Fibroblast of lung (primary cell): ENCODE measurements at places on chromosomes 12 and 14.

DNA sequence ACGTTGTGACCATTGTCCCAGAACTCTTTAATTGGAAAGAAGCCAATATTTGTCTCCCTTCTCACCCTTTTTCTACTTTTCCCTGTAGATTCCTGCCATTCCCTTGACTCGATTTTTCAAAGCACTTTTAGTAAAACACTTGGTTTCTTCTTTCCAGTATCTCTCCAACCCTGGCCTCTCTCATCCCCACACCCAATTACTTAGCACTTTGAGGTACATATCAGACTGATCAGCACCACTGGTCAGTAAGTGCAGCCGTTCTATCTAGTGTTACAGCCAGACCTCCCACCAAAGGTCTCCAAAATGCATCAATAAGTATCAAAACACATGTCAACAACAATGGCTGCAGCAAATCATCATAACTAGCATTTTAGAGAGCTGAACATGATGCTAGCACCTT is 141.9 kb downstream of the BTG1 start:
- no peak for DNase-seq

- DNase-seq = peak; percentile 36
These were observed 409.2 kb downstream of the IPO8 start for GRCh38 chr12:30286345-30286926.

DNA sequence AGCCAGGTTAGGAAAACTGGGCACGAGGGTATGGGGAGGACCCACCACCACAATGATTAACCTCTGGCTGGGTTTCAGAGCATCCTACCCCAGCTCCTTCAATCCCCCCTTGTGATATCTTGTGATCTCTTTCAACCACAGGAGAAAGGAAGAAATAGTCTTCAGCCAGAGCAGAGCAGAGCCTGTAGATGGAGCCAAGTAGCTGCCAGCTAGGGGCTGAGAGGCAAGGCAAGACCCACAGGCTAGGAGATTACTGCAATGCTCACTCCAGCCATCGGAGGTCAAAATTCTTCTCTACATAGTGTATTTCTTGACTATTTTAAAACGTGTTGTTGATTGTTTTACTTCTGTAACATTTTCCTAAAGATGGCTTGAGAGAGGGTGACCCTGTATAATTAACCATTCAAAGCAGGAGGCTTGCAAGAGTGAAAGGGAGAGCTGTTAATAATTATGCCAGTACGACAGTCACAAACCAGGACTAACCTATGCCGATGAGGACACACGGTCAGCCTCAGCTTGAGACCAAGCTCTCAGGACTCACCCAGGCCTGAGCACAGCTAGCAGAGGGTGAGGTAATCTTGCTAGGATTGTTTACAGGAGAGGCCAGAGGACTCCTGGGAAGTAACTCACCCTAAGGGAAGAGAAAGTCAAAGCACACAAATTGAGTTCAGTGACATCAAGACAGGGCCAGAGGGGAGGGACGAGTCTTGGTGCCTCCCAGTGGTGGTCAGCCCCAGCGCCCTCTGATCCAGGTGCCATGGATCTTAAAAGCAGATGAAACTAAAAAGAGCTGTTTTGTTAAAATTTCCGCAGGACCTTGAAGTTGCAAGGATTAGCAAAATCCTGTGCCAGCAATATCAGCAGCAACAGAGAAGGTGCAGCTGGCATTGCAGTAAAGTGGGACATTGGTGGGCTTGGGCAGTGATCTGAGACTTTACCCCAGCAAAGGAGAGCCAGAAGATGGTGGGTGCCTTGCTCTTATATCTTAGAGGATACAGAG is 29.8 kb upstream of the CDKN3 start:
- peak; percentile 70 for DNase-seq

- no peak for DNase-seq
These were observed 201.4 kb downstream of the KIF26A start for GRCh38 chr14:104339829-104340228.

DNA sequence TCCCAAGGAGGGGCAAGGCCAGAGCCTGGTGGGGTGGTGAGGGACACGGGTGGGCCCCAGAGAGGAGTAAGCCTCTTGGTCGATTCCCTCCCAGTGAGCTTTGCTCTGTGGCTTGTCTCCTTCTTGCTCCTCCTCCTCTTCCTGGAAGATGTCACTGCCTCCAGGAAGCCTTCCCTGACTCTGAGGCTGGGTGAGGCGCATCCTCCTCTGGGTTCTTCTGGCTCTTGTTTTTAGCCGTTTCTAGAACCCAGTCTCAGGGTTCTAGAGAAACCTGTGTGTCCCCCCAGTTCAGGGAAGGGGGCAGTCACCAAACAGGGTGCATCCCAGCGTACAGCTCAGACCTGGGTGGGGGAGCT is 12.6 kb downstream of the KIF26A start:
- DNase-seq = no peak

DNA sequence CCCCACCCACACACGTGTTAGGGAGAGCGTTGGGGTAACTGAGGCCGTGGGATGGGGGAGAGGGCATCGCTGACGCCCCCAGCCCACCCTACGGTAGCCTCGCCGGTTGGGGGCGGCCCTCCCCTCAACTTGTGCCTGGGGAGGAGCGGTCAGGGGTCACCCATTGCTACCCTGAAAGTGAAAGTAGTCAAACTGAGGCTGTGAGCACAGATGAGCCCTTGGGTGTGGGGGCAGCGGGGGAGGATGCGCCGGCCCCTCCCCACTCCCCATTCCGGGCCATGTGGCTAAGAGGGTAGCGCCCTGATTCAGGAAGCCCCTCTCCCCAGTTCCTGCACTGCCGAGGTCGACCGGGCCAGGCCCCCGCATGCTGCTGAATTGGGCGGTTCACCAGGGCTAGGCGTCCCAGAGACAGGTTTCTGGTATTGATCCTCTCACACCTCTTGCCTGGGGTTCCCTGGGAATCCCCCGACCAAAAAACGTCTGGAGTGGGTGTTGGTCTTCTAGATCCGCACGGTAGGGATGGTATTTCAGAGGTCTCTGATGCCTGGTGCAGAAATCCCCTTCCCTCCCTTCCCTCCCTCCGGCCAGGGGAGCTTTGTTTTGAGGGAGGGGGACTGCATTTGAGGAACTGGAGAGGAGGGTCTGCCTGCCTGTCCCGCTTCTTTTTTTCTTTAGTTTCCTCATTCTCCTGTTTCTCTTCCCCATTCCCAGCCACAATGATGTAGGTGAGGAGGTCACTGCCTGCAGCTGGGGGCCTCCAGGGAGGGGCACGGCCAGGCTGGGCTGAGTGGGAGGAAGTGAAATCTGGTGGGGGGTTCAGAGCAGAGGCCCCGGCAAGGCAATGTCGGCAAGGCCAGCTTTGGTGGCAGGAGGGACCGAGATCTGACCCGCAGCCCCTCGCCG is 1.0 kb downstream of the SH2B3 start:
- no peak for DNase-seq

DNA sequence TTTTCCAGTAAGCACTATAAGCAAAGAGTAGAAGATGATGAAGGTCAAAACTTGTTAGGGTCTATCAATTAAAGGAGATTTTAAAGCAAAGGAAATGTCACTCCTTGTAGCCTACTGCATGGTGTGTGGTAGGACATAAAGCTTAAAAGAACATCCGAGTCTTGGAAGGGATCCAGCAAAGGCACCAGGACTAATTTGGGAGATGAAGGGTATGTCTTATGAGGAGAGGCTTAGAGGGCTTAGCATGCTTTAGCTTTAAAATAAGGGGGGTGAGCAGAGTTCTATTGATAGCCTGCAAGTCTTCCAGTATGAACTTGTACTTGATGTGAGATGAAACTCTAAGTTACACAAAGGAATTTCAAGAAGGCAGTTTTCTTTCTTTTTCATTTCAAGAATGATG is 11.8 kb upstream of the MYBPC1 start:
- no peak for DNase-seq
